Left renal pelvis (tissue), 4 donors: ENCODE measurements at places on chromosomes 5 and 9. TPM values are rescaled to one million over a fixed set of nuclear protein-coding genes. Genes with fewer than 3 reads are reported as not detected.

The MCC gene
- 35.5 TPM for polyA plus RNA-seq

The DIRAS2 gene
- polyA plus RNA-seq = 5.5 TPM

The C9orf50 gene
- 0.27 TPM for polyA plus RNA-seq

The ADAMTSL1 gene
- polyA plus RNA-seq = 19.0 TPM

The POLR3G gene
- polyA plus RNA-seq = 2.8 TPM

DNA sequence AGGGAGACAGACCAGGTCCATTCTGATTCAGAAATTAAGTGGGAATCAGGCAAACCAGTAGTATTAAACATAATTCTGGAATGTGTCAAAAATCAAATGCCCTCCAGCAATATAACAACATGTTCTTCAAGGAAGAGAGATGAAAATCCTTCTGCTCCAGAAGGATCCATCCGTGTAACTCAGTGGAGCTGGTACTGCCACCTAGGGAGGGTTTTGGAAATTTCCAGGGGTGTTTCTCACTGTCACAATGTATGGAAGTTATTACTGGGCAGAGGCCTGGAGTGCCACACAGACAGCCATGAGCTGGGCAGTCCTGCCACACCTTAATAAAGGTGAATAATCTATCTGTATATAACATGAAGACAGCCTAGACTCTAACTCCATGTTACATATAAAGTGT is 87.5 kb downstream of the TTLL11 start:
- DNase-seq = no peak

DNA sequence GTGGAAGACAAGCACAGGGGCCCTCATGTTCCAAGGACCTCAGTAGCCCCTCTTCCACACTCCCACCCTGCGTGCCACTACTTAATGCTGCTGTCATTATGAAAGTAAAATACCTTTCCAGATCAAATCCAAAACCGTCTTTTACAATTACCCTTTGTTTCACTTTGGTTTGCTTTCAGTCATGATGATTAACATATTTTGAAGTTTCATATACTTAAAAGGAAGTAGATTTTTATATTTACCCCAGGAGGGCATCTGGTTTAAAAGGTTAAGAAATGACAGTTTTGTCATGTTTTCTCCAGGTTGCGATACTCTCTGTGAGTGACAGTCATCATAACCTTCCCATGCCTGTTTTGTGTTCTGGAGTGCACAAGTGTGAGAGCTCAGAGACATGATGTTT is 13.5 kb upstream of the MAP1B start:
- DNase-seq = no peak

DNA sequence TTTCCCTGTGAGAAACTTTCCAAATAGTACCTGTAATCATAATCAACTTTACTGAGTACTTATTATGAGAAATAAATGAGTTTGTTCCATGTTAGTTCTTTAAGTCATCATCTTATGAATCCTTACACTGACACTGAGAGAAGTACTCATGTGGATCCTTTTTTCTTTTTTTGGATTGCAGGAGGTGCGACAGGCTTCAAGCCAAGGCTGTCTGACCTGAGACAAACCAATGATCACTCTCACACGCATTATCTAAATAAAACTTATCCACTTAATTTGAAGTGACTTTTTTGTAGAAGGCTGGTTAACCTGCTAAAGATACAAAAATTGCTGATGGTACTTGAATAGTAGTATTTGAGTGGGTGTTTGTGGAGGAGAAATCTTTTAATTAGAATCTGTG is 39.5 kb downstream of the JAKMIP2 start:
- no peak for DNase-seq

GRCh38 chr5:117788596-117788995 is 1199.8 kb downstream of the DTWD2 start:
- no peak for DNase-seq

DNA sequence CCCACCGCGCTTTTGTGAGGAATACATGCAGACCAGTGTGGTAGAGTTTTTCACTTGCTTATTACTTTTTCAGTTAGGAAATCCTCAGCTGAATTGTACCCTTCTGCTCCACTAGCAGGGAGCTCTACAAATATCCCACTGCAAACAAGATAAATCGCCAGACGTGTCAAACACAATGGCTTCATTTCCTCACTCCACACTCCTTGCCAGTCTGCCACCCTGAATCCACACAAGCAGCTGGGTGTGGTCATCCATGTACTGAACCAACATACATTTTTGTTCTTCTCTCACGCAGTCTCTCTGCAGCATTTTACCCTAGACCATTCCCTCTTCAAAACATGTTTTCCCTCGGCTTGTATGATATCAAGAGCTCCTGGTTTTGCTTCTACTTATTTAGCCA is 3.7 kb upstream of the ROR2 start:
- no peak for DNase-seq

- no peak for DNase-seq
These were observed 40.9 kb downstream of the NACC2 start for GRCh38 chr9:136054146-136054545.

DNA sequence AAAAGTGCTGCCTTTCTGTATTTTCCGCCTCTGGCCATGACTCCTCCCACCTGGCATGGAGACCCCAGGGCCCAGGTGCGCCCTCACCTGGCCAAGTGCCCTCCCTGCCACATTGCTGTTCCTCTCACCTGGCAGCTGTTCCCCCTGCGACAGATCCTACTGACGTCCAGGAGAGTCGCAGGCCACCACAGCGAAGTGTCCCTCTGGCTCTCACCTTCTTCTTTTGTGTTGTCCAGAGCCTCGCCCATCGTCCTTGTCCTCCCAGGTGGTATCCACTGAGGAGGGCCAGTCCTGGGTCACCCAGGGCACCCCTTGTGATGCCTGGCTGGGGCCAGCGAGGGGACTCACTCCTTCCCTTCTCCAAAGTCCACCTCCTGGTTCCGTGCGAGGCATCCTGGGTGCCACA is 2.6 kb downstream of the NKD2 start:
- DNase-seq = no peak

- DNase-seq = no peak
These were observed 159.8 kb upstream of the HMHB1 start for GRCh38 chr5:143652108-143652700.

DNA sequence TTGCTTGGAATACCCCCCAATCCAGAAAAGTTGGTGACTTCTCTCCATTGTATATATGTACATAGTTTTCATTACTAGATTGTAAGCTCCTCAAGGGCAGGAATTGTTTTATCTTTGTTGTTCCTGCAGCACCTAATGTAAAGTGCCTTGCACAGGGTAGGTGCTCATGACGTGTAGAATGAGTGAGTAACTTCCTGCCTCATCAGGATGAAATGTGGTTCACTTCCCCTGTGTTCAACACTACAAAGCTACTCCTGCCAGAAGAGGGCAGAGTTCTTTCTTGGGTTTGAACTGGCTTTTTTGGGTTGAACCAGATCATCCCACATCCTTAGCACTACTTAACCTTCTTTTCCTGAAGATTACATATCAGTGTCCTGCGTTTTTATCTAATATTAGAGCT is 23.9 kb downstream of the GTF3C4 start:
- no peak for DNase-seq

DNA sequence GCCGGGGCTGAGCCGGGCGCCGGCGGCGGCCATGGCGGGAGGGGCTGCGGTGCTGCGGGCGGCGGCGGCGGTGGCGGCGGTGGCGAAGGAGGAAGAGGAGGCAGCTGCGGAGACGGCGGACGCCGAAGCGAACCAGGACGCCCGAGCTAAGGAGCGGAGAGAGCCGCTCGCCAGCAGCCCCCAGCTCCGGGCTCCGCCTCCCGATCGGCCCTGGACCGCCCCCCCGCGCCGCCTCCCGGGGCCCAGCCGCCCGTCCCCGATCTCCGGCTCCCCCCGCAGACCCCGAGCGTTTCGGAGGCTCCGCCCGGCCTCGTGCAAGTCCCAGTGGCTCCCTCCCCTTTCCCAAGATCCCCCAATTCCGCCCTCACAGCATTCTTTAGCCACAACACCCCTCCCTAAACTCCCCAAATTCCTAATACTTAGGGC is at the start of gene ASTN2:
TSS of gene ASTN2 (minus strand) at position 152 of the 426 bp plus-strand sequence. CDS start at position 33, 119 bp downstream.
- no peak for DNase-seq

DNA sequence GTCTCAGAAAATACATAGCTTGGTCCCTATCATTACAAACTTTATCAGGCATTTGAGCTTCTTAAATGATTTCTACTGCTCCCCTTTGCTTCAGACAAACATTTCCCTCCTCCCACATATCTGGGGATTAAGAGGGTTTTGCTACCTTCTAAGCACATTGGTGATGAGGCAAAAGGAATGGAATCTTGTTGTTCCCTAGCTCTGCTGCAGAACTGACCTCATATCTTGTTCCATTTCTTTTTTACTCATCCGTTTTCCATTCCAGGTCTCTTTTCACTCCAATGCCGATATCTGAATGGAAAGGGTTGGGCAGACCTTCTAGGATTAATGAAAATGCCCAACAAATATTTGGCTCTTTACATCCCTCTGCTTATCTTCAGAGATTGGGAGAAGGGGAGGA is 444.6 kb downstream of the ZNF608 start:
- no peak for DNase-seq

DNA sequence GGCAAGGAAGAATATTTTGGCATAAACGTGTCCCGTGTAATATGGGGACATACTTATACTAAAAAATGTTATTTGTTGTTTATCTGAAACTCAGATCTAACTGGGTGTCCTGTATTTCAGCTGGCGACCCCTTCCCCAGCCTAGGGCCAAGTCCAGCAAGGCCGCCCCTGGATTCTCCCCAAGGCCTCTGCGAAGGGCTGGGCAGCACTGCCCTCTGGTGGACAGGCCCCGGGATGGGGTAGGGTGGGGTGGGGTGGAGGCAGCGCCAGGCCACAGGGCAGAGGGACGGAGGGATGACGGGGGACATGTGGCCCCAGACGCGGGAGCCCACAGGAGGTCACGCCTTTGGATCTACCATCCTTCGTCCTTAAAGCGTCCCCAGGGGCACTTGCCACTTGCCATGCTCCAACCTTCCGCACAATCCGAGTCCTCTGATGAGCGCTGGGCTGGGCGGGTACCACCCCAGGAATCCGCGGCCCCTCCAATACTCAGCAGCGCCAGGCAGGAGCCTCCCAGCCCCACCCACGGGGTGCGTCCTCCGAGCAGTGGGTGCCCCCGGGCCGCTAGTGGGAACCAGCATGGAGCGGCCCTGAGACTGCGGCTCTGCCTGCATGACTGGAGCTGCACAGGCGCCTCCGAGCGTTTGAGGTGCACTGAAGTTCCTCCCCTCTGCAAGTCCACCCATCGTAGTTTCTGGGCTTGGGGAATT is 7.1 kb upstream of the AGPAT2 start:
- no peak for DNase-seq

DNA sequence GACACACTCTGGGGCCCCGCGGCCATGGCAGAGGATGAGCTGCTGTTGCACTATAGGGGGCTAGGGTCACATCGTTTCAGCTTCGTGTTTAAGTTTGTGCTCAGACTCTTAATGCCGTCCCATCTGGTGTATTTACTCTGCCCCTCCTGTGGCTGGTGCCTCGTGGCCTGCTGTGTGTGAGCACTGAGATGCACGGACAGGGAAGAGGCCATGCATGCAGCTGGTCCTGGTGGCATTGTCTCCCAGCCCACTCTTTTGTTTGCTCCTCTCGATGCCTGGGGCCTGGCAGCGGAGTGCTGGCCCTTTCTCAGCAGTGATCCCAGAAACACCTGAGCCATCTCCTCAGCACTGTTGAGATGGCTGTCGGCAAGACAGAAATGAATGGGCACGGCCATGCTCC is 30.0 kb upstream of the PHF2 start:
- DNase-seq = no peak

GRCh38 chr5:160165137-160166068 is 46.2 kb upstream of the PWWP2A start:
- DNase-seq = no peak

- no peak for DNase-seq
These were observed 6.2 kb downstream of the BARHL1 start for GRCh38 chr9:132588501-132589147.

- DNase-seq = no peak
These were observed 60.0 kb downstream of the HRH2 start for GRCh38 chr5:175717837-175718236.

DNA sequence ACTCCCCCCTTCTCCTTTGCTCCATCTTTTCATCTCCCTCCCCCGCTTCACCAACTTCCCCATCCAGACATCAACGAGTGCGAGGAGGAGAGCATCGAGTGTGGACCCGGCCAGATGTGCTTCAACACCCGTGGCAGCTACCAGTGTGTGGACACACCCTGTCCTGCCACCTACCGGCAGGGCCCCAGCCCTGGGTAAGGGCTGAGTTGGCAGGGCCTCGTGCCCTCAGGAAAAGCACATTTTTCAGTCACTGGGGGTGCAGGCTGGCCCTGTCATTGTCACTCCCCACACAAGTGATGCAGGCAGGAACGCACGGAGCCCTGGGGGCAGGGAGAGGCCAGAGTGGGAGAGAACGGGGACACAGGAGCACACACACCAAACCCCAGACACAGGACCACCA is 12.4 kb upstream of the ASS1 start:
- no peak for DNase-seq

DNA sequence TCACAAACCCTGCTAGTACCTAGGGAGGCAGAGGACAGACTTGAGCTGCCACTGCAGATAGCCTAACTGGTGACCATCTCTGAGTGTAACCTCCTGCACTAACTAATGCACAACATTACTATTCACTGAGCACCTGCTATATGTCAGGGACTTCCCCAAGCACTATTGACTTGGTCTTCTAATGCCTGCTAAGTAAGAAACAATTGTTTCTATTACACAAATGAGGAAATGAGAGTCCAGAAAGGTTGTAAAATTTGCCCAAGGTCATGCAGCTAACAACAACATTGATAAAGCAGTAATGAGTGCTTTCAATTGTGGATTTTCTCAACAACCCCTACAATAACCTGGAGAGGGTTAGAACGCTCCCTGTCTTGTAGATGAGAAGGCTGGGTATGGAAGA is 183.7 kb downstream of the ZNF462 start:
- DNase-seq = no peak

- peak; percentile 44 for DNase-seq
These were observed 407.7 kb upstream of the GRAMD2B start for GRCh38 chr5:126015235-126016181.

GRCh38 chr9:76716085-76716672 is 48.1 kb upstream of the PCA3 start:
- DNase-seq = no peak

DNA sequence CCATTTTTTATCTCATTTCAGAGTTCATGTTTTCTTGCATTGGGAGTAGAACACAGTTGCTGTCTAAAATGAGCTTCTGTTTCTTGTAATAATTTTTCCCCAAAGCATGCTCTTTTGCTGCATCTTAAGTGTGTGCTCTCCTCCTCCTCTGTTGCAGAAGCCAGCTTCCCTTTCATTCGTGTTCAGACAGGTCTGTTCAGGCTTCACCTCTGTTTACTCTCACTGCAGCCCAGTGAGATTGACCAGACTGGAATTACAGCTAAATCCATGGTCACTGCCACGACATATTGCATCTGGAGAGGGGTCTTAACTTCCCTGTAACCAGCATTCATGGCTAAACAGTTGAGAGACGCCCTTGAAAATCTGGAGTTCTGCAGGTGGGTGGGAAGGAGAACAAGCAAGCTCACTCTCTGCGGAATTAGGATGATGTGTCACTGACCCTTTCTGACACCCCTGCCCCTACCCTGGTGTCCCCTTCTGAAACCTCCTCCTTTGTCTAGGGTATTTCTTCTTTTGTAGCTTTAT is 223.2 kb downstream of the FSTL4 start:
- DNase-seq = no peak
